ENCODE measurements at places on chromosomes 16 and 17.

DNA sequence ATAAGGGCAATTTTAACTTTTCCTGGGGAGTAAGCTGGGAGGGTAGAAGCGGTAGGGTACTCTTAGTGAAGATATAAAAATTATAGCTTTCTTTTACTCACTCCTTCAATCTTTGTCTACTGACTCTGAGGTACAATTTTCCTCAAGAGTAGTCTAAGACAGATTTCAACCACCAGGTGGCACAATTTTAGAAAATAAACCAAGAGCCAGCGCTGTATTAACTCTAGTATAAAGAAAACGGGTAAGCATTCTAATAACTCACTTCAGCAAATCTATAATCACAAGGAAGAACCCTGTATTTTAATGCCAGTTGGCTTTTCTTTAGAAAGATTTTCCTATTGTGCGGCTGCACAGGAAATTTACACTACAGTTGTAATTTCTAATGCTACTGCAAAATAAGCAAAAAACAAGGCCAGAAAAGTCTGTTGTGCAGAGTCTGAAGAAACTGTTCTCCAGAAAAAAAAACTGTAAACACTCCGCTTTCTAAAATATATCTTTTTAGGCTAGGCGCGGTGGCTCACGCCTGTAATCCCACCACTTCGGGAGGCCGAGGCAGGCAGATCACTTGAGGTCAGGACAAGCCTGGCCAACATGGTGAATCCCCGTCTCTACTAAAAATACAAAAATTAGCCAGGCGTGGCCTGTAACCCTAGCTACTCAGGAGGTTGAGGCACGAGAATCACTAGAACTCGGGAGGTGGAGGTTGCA, 1.9 kb downstream of the CMC2 start:
- no peak for DNase-seq

- no peak for DNase-seq
These were observed at the start of gene PRSS33 for GRCh38 chr16:2787406-2787805. PRSS33 (minus strand) TSS chr16:2787560; CDS start chr16:2786547, 1,013 bp downstream.

DNA sequence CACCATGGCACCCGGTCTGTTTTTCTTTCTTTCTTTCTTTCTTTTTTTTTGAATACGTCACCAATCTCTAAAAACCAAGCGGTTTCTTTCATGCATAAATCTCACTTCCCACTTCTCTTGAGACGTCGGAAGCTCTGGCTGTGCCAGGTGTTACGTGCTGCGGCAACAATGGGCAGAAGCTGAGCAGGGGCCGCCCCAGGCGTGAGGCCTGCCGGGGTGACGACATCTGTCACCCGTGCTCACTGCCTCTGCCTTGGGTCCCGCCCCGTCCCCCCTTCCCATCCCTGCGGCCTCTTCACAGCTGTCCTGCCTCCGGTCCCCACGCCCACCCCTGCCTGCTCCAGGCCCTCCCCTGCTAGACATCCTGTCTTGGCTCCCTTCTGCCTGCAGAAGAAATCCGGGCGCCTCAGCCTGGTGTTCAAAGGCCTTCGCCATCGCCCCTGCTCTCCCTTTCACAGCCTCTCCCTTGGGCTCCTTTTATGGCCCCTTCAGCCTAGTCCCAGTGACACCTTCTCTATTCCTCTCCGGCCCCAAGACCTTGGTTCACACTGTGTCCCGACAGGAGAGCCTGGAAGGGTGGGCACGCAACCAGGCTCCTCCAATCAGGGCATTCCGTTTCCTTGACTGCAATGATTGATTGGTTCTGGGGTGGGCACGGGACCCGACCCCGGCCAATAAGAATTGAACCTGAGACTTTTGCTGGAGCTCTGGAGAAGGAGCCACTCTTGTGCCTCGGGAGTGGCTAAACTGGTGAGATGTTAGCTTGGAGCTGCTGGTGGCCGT, 4.8 kb downstream of the P2RX1 start:
- DNase-seq = no peak

DNA sequence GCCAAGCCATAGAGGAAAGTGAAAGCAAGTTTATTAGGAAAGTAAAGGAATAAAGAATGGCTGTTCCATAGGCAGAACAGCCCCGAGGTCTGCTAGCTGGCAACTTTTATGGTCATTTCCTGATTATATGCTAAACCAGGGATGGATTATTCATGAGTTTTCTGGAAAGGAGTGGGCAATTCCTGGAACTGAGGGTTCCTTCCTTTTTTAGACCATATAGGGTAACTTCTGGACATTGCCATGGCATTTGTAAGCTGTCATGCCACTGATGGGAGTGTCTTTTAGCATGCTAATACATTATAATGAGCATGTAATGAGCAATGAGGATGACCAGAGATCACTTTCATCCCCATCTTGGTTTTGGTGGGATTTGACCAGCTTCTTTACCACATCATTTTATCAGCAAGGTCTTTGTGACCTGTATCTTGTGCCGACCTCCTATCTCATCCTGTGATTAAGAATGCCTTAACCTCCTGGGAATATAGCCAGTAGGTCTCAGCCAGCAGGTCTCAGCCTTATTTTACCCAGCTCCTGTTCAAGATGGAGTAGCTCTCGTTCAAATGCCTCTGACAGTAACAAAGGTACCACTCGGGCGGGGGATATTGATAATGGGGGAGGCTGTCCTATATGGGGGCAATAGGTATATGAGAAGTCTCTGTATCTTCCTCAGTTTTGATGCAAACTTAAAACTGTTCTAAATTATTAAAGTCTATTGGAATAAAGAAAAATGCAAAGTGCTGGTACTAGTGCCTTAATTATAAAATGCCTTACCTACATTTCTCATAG, 38.9 kb upstream of the HELZ start:
- DNase-seq = no peak

DNA sequence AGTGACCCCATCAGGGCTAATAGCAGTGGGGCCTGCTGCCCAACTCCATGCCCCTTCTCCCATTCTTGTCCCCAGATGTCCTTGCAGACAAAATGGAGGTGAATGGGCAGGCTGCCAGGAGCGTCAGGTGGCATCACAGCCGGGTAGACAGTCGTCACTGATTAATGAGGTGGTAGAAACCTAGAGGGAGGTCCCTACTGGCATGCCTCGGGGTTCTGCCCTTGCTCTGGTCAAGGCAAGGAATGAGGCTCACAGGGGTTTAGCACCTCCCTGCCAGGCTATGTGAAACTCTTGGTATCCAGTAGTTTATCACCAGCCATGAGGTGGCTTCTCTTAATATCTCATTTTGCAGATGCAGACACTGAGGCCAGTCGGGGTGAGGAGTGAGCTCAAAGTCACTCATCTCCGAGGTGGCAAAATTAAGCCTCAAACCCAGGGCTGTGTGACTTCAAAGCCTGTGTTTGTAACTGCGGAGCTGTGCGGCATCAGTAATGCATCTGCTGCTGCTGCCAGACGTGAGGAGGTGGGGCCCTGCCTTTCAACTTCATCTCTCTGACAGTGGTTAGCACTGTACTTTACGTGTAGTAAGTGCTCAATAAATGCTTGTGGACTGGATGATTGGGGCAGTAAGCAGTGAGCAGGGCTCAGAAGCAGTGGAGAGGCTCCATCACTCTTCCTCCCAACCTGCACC, 21.3 kb downstream of the RAI1 start:
- DNase-seq = no peak

DNA sequence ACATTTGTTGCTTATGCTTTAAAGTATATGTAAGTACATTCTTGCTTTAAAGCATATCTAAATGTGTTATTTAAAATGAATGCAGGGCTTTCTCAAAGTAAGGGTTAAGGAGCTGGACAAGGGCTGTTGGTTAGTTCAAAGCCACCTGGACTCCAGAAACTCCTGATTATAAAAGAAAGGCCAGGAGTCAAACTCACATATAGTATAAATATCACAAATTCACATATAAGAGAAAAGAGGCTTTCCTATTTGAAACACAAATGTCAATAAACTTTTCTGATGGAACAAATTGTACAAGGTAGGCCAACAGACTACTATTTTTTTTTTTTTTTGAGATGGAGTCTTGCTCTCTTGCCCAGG, 84.5 kb upstream of the CORO6 start:
- DNase-seq = no peak

DNA sequence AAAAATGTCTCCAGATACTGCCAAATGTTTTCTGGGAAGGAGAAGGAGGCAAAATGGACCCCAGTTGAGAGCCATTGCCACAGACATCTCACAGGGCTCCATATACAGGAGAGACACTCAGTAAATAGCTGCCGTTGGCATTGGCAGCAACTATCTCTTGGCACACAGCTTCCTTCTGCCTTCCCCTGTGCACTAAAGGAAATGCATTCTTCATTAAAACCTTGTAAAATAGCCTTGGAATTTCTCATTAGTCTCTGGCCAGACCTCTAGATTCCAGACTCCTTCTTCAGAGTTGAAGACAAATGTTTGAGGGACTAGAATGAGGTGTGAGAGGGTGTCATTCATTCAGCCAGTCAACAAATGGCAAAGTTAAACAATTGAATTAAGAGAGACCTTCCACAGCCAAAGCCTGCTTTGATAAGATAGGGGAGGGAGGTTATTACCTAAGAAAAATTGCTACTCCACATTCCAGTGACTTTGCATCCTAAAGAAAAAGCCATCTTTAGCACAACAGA, 223.9 kb upstream of the HS3ST3A1 start:
- DNase-seq = no peak

DNA sequence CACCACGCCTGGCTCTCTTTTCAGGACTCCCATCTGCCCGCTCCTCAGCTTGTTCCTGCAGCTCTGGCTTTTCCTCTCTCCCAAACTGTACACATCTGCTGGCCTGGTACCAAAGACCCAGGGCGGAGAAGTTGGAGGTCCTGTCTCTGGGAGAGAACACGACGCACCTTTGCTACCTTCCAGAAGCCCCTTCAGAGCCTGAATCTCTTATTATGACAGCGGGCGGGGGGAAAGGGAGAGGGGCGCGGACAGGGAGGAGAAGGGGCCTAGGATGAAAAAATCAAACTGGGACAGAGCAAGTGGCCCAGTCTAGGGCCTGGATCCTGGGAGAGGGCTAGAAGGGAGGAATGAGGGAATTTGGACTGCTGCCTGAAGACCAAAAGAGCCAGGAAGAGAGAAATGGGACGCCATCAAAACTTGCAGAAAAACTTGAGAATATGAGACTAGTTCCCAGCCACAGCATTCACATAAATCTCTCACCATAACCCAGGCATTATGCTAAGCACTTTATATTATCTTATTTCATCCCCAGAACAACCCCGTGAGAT, 2.5 kb upstream of the PER1 start:
- DNase-seq = no peak

DNA sequence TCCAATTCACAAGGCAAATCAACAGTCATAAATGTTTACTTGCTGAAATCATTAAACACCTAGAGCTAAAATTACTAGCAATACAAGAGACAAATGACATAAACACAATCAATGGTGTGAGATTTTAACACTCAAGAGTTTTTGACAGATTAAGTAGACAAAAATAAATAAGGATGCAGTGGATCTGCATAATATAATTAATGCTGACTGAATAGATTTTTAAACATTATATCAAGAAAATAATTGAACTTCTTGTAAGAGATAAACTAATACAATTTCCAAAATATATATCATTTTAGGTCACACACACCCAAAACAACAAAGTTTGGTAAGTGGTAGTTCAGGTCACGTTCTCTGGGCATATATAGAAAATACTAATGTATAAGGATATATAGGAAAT, 322.6 kb upstream of the XYLT1 start:
- no peak for DNase-seq

DNA sequence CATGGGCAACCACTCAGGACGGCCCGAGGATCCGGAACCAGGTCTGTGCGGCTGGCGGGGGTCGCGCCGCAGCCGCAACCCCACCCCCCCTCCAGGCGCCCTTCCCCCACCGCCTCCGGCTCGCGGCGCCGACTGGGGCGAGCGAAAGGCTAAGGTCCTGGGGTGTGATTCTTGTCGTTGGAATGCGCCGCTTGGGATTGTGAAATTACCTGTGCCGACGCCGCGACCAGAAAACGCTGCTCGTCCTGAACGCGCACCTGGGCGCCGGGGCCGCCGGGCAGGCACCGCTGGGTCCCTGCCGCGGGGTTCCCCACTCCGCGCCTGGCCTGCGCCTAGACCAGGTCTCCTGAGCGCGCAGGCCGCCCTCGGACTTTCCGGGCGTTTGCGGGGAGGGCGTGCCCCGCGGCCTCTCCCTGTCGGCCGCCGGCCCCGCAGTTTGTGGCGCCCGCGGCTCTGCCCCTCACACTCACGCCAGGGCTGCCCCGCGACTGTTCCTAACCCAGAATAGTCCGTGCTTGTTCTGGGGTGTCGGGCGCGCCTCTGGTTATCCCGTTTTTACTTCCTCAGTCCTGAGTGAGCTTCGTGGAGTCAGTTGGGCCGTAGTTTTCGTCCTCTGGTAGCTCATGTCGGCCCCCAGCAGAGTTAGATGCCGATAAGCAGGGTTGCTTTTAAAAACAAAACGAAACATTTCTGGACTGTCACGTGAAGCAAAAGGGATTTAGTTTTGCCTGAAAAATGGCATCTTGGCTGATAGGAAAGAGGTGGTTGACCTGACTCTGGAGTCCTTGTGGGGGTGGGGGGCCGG, 147.2 kb downstream of the SPECC1 start:
- DNase-seq = no peak

DNA sequence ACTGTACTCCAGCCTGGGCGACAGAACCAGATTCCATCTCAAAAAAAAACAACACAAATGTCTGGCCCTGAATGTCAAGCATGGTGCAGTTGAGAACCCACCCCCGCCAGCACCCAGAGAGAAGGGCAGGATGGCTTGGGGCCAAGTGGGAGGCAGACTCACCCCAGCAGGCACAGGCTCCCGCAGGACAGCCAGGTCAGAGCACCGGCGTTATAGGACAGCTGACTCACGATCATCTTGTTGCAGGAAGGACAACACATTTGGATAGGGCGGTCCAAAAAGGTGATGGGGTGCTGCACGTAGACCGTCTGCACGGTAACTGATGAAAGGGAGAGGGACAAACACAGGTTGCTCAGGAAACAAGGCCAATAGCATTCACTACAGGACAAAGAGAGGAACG, 33.3 kb downstream of the LITAF start:
- DNase-seq = no peak

DNA sequence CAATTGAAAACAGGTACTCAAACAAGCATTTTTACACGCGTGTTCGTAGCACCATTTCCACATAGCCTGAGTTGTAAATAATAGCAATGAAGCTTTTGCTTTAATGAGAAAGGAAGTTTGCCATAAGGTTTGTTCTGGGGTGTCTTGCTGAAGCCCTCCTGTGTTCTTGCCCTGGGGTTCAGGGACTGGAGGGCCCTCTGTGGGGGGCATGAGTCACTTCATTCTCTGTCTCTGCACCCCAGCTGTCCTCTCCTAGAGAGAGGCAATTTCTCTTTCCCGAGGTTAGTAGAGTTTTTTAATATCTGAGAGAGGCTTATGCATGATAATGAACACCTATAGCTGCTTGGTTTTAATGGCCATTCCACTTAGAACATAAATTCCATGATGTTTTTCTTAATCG, 9.6 kb downstream of the AFMID start:
- DNase-seq = no peak

- no peak for DNase-seq
These were observed 38.5 kb downstream of the MSI2 start for GRCh38 chr17:57294629-57295501.

Measured in activated CD8-positive, alpha-beta memory T cell treated with anti-CD3 and anti-CD28 coated beads for 48 hours (primary cell).